ENCODE measurements at places on chromosomes 5 and 9. TPM values are rescaled to one million over a fixed set of nuclear protein-coding genes. Genes with fewer than 3 reads are reported as not detected.

- no peak for DNase-seq
- H3K27ac ChIP-seq, result peak overlapping the region; percentile 98
- peaks cover 28% of the 10 kb centered on the region for H3K4me1 ChIP-seq
- H3K36me3 ChIP-seq, result peaks cover 9% of the 10 kb centered on the region
- H3K27me3 ChIP-seq, result peaks cover 2% of the 10 kb centered on the region
These were observed 685 bp upstream of the NIPSNAP3A start for GRCh38 chr9:104746798-104747197.

DNA sequence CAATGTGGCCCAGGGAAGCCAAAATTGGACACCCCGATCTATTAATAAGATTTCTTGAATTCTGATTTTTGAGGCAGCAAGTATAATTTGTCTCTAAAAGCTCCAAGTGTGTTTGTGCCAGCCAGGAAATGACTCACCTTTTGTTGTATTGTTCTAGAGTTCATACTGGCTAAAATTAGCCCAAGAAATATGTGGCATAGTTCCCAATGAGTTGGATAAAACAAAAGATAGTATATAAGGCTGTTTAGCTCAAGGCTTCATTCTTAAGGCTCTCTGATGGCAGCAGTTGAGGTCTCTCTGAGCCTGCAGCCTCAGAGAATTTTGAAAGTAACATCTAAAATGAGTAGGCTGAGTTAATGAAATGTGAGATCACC is 21.6 kb downstream of the HMGXB3 start:
- peaks cover 66% of the 10 kb centered on the region for H3K36me3 ChIP-seq
- peak overlapping the region; percentile 33 for H3K27ac ChIP-seq
- H3K4me1 ChIP-seq, result peaks cover 20% of the 10 kb centered on the region
- no peak for DNase-seq

DNA sequence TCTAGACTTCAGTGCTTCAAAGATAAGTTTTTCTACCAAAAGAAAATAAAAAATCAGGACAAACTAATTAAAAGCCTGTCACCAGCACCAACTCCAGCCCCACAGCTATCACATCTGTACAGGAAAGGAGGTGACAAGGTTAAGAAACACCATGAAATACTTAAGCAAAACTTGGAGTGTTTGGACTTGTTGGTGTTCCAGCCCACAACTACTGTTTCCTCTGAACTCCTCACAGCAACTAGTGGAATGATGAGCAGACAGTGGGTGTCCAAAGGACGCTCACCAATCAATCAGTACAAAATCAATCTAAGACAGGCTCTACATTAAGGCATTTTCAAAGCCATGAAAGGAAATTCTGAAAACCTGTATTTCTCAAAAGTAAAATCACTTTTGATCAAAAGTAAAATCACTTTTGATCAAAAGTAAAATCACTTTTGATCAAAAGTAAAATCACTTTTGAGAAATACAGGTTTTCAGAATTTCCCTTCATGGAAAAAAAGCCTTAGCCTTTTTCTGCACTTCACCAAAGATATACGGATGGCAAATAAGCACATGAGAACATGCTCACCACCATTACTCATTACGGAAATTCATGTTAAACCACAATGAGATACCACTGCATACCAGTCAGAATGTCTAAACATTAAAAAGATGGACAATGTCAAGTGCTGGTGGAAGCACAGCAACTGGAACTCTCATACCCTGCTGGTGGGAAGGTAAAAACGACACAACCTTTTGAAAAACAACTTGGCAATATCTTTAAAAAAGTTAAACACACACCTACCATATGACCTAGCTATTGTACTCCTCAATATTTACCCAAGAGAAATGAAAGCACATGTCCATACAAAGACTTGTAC is 79.7 kb downstream of the MED27 start:
- peak overlapping the region; percentile 60 for H3K27ac ChIP-seq
- H3K27me3 ChIP-seq, result peaks cover 9% of the 10 kb centered on the region
- H3K36me3 ChIP-seq, result peaks cover 16% of the 10 kb centered on the region
- H3K4me1 ChIP-seq, result peaks cover 48% of the 10 kb centered on the region

GRCh38 chr5:126837906-126838539 is 61.1 kb downstream of the LMNB1 start:
- H3K36me3 ChIP-seq, result peaks cover 71% of the 10 kb centered on the region
- DNase-seq, result no peak
- H3K27me3 ChIP-seq, result no peaks in the 10 kb centered on the region
- H3K27ac ChIP-seq, result no peak overlapping the region

DNA sequence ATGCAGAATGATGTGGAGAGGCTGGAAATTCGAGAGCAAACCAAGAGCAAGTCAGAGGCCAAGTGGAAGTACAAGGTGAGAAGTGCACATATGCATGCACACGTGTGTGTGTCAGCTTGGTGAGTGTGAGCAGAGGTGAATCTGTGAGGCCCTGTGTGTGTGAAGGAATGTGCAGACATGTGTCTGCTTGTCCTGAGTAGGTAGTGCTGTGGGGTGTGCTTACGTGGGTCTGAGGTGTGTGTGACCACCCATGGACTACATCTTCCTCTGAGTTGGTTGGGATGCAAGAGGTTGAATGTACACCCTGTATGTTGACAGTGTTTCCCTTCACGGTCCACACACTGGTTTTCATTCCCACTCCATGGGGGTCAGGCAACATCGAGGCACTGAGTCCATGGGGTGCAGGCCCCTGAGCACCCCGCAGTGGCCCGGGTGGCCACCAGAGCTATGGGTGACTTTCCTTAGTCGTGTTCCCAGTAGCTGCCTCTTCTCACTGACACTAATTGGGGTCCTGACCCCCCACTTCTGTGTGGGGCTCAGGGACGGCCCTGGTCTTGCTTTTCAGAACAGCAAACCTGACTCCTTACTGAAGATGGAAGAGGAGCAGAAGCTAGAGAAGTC is 86.7 kb downstream of the PHF2 start:
- no peaks in the 10 kb centered on the region for H3K4me1 ChIP-seq
- DNase-seq, result no peak
- no peak overlapping the region for H3K4me3 ChIP-seq
- no peak overlapping the region for H3K27ac ChIP-seq

Gene IL5
- total RNA-seq, result 3.3 TPM

Gene CCL28
- 12.2 TPM for total RNA-seq

Gene LNPEP
- total RNA-seq, result 79.2 TPM

- H3K27me3 ChIP-seq, result no peaks in the 10 kb centered on the region
- H3K27ac ChIP-seq, result no peak overlapping the region
- peaks cover under 1% of the 10 kb centered on the region for H3K4me1 ChIP-seq
- H3K36me3 ChIP-seq, result peaks cover 88% of the 10 kb centered on the region
- DNase-seq, result no peak
These were observed 192.4 kb downstream of the DOCK8 start for GRCh38 chr9:406886-407654.

Gene C7
- total RNA-seq, result not detected

Gene MAP3K1
- 47.5 TPM for total RNA-seq

DNA sequence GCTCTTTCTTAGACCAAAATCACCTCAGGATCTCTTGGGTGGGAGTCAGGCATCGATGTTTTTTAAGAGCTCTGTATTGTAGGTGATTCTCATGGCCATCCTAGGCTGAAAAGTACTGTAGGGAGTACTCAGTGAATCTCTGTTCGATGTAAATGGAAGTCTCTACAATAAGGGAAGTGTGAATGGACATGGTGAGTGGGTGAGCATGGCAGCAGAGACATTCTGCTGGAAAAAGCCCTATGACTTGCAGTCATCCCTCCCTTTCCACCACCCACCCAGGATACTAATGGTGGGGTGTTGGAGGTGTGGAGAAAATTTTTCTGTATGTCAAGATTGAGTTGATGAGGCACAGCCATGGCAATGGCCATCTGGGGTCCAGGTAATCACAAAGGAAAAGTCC is 30.9 kb downstream of the ZNF366 start:
- no peak overlapping the region for H3K27ac ChIP-seq
- no peak overlapping the region for H3K4me3 ChIP-seq
- peaks cover 29% of the 10 kb centered on the region for H3K27me3 ChIP-seq
- no peaks in the 10 kb centered on the region for H3K36me3 ChIP-seq

DNA sequence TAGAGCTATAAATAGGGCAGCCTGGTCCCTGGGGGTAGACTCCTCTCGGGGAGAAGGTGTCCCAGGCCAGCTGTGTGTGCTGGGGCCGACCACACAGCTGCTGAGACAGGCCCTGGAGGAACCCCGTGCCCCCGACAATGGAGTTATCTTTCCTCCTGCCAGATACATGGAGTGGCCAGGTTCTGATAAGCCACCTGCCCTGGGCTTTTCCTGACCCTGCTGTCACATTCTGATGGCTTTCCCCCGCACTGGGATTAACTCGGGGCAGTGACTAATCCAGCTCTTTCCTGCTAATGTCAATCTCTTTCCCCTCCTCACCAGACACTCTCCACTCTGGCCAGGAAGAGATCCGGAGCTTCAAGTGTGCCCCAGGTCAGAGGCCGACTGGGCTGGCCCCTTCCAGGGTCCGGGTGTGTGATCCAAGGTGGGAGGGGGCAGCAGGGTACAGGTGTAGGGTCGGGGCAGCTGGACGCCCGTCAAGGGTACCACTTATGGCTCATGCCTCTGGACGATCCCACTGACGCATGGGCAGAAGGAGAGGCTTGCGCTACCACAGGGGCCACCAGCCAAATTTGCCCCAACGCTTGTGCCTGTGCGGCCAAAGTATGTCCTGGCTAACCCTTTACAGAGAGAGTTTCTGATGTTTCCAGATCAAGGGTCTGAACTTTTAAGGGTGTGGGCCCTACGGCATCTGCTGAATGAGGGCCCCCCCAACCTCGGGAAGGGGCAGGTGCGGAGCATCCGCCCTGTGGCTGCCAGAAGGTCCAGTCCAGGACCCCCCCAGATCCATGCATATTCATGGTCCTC is 20.6 kb upstream of the COL5A1 start:
- H3K27ac ChIP-seq, result no peak overlapping the region
- H3K4me1 ChIP-seq, result no peaks in the 10 kb centered on the region
- no peak for DNase-seq
- H3K27me3 ChIP-seq, result no peaks in the 10 kb centered on the region

DNA sequence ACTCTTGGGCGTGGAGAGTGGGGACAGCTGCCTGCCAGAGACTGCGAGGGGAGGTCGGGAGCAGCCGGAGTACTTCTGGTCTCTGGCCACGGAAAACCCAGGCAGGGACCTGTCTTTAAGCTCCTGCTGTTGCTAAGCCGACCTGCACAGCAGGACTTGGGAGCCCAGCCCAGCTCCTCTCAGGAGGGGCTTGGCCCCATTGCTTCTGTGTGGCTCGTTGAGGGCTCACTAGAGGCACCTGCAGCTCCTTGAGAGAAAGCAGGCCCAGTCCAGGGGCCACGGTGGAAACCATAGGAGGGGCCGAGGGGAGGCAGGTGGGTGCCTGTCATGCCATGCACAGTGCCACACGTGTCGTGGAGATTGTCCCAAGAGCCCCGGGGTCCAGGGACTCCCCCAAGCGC is 3.3 kb upstream of the LCN2 start:
- no peak overlapping the region for H3K4me3 ChIP-seq
- H3K27ac ChIP-seq, result no peak overlapping the region
- no peak for DNase-seq
- peaks cover 19% of the 10 kb centered on the region for H3K4me1 ChIP-seq
- no peaks in the 10 kb centered on the region for H3K27me3 ChIP-seq

Gene IL17B
- not detected for total RNA-seq

GRCh38 chr5:107634981-107635848 is 35.5 kb downstream of the EFNA5 start:
- H3K4me3 ChIP-seq, result no peak overlapping the region
- no peak for DNase-seq
- H3K27ac ChIP-seq, result no peak overlapping the region
- H3K36me3 ChIP-seq, result no peaks in the 10 kb centered on the region
- no peaks in the 10 kb centered on the region for H3K27me3 ChIP-seq

GRCh38 chr9:132211570-132211969 is 49.7 kb downstream of the NTNG2 start:
- peaks cover 3% of the 10 kb centered on the region for H3K4me1 ChIP-seq
- H3K27ac ChIP-seq, result no peak overlapping the region
- H3K4me3 ChIP-seq, result no peak overlapping the region
- peaks cover 6% of the 10 kb centered on the region for H3K27me3 ChIP-seq
- no peaks in the 10 kb centered on the region for H3K36me3 ChIP-seq

DNA sequence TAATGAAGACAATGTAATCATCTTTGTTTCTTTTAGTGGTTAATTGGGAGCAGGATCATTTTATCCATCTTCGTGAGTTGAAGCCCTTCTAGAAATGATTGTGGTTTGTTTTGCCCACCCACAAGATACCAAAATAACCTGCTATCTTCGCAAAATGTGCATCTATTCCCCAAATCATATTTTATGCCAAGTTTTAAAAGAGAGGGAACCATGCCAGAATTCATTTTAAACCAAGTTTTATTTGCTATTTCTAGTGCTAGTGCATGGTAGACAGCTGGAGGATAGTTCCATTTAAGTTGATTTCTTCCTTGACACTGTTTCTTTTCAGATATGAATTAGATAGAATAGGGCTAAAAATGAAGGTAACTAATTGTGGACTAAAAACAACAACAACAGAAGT is 104.2 kb downstream of the RAB3C start:
- no peaks in the 10 kb centered on the region for H3K27me3 ChIP-seq
- no peak overlapping the region for H3K4me3 ChIP-seq
- no peaks in the 10 kb centered on the region for H3K36me3 ChIP-seq

GRCh38 chr9:127742435-127743088 is 7.5 kb upstream of the TOR2A start:
- peaks cover 65% of the 10 kb centered on the region for H3K36me3 ChIP-seq
- H3K27ac ChIP-seq, result no peak overlapping the region
- no peaks in the 10 kb centered on the region for H3K27me3 ChIP-seq
- no peak overlapping the region for H3K4me3 ChIP-seq
- DNase-seq, result no peak
- peaks cover 5% of the 10 kb centered on the region for H3K4me1 ChIP-seq

DNA sequence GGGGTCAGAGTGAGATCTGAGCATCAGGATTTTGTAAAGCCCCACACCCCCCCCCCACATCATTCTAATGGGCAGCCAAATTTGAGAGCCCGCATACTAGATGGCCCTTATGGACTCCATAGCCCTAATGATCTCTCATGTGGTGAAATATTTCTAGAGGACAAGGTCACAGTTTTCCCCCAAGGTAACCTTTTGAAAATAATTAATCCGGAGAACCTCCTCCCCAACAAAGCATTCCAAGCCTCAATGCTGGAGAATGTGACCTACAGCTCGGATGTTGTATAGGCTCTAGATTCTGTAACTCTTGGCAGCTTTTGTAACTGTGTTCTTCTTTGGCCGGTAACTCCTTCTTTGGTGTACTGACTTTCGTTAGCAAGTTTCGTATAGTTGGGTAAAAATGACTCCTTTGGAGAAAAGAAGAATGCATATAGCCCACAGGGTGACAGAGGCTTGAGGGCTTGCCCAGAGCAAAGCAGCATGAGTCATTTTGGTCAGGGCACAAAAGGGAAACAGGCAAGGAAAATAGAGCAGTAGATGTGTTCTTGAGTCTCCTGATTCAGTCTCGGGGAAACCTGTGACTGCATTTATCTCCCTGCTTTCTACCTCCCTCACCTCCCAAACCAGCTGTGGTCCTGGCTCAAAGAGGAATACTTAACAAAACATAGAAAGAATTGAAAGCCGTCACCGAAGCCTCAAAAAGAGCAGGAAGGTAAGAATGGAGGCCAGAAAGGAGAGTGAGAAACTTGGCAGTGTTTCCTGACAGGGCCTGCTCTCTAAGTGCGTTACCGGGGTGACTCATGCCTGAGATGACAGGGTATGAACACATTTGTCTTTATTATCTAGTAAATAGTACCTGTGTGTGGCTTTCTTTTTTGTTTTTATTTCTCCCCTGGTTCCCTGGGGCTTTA is 6.6 kb upstream of the XPA start:
- peak overlapping the region; percentile 49 for H3K4me3 ChIP-seq
- peaks cover 37% of the 10 kb centered on the region for H3K4me1 ChIP-seq
- peaks cover 31% of the 10 kb centered on the region for H3K27me3 ChIP-seq
- H3K36me3 ChIP-seq, result no peaks in the 10 kb centered on the region
- peak overlapping the region; percentile 94 for H3K27ac ChIP-seq
- peak; percentile 47 for DNase-seq
